ENCODE measurements at places on chromosomes 6 and 20.

GRCh38 chr20:49704932-49705336, 8.7 kb downstream of the B4GALT5 start:
- DNase-seq, result no peak

DNA sequence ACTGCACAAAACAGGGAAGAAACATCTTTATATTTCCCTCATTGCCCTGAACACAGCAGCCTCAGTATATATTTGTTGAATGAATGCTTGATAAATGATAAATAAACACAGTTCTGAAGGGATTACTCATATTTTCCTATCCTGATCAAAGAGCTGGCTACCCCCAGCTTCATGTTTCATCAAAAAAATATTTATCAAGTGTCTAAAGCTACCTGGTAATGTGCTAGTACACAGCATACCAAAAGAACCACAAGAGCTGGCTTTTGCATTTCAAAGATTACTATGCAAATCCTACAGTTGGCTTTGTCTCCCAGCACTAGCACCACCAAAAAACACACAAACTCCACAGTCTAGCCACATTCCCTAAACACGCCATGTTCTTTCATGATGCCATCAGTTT, 130.0 kb downstream of the BTBD9 start:
- no peak for DNase-seq

DNA sequence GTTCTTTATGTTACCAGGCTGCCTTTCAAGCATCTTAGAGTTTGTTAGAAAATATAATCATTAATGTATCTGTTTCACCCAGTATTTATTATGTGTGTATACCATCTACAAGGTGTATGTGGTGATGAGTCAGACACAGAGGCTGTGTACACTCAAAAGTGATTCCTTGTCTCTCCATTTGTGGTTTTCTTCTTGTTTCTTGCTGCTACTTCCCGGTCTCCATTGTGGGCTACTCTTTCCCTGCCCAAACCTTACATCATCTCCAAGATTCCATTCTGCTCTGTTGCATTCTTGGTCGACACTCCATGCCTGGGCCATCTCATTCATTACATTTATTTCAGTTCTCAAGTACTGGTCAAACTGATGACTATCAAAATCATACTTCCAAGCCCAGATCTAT, 182.2 kb upstream of the STXBP5 start:
- no peak for DNase-seq

DNA sequence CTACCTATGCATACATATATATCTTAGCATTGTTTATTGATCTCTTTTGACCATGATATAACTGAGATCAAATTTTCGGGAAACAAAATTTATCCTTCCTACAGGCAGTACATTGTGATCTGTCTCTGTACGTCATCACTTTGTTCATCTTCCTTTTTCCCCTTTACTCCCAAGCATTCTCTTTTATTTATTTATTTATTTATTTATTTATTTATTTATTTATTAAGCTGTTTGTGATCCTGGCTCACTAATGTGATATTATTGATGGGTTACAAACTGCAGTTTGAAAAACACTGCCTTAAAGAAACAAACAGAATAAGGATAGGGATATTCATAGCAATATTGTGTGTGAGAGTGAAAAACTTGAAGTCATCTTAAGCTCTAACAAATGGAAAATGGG, 51.2 kb downstream of the MACROD2 start:
- DNase-seq, result no peak

- no peak for DNase-seq
Observed at GRCh38 chr6:4459996-4460395, 316.2 kb upstream of the CDYL start.

- no peak for DNase-seq
Observed at GRCh38 chr6:146224449-146224848, 195.6 kb downstream of the GRM1 start.

DNA sequence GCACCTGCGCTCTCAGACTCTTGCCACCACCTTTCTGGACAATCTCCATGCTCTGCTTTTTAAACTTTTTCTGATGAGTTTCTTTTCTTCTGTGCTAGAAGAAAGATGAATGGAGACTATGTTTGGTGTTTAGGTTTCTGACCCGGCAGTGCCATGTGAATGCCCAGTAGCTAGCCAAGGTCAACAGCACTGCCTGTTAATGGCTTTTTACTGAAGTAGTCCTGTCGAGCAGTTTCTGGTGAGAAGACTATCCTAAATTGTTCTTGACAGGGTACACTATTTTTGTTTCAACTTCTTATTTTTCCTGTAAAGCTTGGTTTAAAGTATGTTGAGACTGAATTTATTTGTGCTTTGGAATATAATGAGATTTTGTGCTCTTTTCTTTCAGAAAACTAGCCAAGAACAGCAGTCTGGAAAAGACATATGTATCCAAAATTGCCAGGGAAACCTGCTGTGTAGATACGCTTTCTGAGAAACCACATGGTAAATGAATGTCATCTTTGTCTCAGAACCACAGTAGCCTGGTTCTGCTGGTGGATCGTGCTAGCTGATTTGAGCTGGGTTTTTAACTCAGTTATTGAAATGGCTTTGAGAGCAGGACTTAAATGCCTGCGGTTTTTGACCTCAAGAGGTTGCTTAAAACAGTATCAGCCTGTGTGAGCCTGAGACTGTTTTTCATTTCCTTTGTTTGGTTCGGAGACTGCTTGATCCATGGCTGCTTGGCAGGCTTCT, 48.1 kb downstream of the KCNS1 start:
- DNase-seq, result peak; percentile 78

GRCh38 chr20:4606051-4606450, 115.7 kb upstream of the PRND start:
- no peak for DNase-seq

GRCh38 chr6:1792989-1793388, 183.3 kb downstream of the FOXC1 start:
- DNase-seq, result no peak

- DNase-seq, result no peak
Observed at GRCh38 chr6:8387942-8388437, 47.4 kb downstream of the SLC35B3 start.

- DNase-seq, result no peak
Observed at GRCh38 chr20:32999603-33000250, 4.5 kb downstream of the SUN5 start.

DNA sequence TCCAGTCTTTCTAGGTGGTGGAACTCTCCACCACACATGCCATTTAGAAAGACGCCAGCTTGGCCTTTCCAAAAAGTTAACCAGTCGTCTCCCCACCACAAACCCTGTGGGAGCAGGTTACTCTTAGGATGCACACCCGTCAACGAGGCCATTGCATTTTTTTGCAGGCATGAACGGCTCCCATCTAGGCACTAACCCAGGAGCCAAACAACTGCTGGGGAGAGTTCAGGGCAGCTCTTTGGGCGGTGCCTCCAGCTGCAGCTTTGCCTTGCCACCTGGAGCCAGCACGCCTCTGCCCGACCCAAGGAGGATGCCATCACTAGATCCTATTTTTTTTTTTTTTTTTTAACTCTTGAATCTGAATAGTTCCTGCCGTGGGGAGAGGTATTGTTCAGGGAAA, 39.9 kb downstream of the TBC1D7 start:
- no peak for DNase-seq

DNA sequence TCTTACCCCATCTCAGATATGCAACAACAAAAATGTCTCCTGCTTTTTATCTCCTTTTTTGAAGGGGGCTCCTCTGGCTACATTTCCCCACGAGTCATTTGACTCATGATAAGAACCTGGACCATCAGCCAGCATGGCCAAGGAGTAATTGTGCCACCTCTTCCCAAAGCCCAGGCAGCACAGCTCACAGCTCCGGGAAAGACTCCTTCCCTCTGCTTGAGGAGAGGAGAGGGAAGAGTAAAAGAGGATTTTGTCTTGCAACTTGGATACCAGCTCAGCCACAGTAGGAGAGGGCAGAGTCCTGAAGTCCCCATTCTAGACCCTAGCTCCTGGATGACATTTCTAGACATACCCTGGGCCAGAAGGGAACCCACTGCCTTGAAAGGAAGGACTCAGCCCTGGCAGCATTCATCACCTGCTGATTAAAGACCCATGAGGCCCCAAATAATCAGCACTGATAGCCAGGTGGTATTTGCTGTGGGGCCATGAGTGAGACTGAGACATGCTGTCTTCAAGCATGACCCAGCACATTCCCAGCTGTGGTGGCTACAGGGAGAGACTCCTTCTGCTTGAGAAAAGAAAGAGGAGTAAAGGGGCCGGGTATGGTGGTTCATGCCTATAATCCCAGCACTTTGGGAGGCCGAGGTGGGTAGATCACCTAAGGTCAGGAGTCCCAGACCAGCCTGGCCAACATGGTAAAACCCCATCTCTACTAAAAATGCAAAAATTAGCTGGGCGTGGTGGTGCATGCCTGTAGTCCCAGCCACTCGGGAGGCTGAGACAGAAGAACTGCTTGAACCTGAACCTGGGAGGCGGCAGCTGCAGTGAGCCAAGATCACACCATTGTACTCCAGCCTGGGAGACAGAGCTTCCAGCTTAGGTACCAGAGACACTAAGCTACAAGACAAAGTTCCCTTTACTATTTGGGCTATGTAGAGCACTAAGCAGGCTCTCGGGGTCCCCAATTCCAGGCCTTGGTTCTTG, 28.1 kb downstream of the NCOA6 start:
- DNase-seq, result no peak

- DNase-seq, result no peak
Observed at GRCh38 chr6:7413151-7413823, 23.7 kb downstream of the RIOK1 start.

DNA sequence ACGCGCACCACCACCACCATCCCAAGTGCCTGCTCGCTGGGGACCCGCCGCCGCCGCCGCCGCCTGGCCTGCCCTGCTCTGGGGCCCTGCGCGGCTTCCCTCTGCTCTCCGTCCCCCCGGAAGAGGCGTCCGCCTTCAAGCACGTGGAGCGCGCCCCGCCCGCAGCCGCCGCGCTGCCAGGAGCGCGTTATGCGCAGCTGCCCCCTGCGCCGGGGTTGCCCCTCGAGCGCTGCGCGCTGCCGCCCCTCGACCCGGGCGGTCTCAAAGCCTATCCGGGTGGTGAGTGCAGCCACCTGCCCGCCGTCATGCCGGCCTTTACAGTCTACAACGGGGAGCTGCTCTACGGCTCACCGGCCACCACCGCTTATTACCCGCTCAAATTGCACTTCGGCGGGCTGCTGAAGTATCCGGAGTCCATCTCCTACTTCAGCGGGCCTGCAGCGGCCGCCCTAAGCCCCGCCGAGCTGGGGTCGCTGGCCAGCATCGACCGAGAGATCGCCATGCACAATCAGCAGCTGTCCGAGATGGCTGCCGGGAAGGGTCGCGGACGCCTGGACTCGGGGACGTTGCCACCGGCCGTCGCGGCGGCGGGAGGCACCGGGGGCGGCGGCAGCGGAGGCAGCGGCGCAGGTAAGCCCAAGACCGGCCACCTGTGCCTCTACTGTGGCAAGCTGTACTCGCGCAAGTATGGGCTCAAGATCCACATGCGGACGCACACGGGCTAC, 7.2 kb downstream of the PRDM13 start:
- DNase-seq, result no peak

DNA sequence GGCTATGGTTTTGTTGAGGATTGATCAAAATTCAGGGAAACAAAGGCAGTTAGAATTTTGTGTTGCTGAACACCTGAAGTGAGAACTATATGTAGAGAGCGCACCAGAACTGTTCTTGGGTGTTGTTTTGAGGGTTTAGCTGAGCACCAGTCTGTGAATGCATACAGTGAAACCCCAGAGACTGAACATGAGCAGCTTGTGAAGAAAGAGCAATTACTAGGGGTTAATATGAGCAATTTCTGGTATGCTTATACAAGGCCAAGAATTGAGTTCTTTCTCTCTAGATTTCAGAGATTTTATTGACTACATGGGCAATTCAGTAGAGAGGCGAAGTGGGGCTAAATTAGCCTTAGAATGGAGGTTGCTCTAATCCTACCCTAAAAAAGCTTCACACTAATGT, 93.9 kb downstream of the CD2AP start:
- DNase-seq, result no peak

GRCh38 chr6:12450467-12450866, 160.3 kb downstream of the EDN1 start:
- no peak for DNase-seq

GRCh38 chr6:149233056-149233715, 84.3 kb upstream of the TAB2 start:
- no peak for DNase-seq

GRCh38 chr6:47343600-47343999, 33.9 kb upstream of the TNFRSF21 start:
- no peak for DNase-seq

GRCh38 chr20:16560216-16560615, 13.0 kb downstream of the KIF16B start:
- DNase-seq, result no peak

DNA sequence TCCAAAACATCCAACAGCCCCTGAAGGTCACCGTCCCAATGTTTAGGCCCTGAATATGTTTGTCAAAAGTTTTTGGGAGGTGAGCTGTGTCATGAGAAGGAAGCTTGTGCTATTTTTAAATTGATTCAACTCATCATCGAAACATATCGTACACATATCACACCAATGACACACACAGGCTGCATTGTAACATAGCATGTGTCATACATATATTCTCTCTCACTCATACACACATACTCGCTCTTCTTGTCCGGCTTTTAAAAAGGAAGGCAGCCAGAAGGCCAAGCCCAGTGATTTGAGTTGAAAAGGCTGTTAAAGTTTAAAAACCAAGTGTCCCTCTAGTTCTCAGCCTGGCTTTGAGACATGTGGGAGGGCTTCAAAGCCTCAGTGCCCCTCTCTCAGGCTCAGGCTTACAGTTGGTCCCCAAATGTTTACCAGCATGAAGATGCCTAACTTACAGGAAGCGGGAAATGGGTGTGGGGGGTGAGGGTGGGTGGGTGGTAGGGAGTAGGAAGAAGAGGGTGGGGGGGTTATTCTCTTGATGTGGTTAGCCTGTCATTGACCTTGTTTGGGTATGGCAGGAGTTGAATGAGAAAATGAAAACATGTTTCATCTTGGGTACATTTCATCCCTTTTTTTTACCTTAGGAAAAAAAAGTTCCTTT, 3.3 kb upstream of the PRDM1 start:
- no peak for DNase-seq

DNA sequence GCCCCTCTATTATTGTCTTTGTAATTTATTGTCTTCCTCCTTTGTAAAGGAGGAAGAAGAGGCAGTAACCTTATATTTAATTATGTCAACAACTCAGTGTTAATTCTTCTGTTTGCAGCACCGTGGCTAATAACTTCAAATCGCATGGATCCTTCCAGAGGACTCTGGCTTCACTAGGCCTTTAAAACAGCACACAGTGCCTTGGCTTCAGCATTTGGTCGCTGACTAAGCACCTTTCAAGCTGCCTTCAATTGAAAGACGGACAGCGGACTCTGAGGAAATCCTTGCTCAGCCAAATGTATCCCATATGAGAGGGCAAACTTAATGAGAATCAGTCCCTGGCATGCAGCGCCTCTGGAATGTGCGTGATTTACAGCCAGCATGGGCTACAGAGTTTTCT, 64.2 kb downstream of the SGK1 start:
- DNase-seq, result peak; percentile 63

- no peak for DNase-seq
Observed at GRCh38 chr6:78062993-78063392, 410.2 kb downstream of the MEI4 start.

DNA sequence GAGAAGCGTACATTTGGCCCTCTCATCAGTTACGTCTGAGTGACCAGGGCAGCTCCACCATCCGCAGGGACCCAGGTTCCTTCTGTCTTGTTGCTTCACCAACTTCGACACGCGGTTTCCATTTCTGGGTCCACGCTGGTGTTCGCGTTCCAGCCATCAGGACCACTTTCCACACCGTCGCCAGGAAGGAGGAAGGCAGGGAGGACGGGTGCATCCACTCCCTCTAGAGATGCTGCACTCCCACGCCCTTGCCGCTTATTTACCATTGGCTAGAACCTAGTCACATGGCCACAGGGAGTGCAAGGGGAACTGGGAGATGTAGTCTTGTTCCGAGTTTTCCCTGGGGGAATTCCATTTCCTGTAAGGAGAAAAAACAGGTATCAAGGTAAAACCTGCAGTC, 33.2 kb upstream of the SNX9 start:
- no peak for DNase-seq

GRCh38 chr6:140779991-140780596, 1352.6 kb upstream of the GJE1 start:
- DNase-seq, result no peak
